Central memory CD8-positive, alpha-beta T cell (primary cell): ENCODE measurements at places on chromosomes 16 and 17.
A peak's percentile ranks its signal among the peaks of the same experiment; 100 is the strongest.

- H3K27ac ChIP-seq = no peak overlapping the region
- H3K36me3 ChIP-seq = no peaks in the 10 kb centered on the region
- peaks cover 40% of the 10 kb centered on the region for H3K27me3 ChIP-seq
- no peaks in the 10 kb centered on the region for H3K4me1 ChIP-seq
Measured at GRCh38 chr16:54326266-54326662, 39.7 kb upstream of the IRX3 start.

DNA sequence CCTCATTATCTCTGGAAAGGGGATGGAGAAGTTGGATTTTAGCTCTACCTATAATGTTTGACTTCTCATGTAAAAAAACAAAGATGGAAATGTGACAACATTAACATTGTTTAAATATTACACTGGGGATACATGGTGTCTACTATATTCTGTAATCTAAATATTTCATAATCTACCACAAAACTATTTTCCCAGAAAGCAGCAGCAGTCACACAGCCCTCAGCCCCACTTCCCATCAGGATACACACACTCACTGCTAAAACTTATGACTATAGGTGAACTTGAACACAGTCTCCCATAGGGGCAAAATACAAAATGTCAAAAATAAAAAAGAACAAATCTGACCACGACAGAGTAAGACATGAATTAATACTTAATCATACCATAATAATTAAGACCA lies 95.7 kb downstream of the KANSL1 start:
- H3K27me3 ChIP-seq = no peaks in the 10 kb centered on the region
- no peak overlapping the region for H3K4me3 ChIP-seq
- H3K4me1 ChIP-seq = peaks cover 51% of the 10 kb centered on the region
- DNase-seq = no peak
- H3K36me3 ChIP-seq = peaks cover 12% of the 10 kb centered on the region

DNA sequence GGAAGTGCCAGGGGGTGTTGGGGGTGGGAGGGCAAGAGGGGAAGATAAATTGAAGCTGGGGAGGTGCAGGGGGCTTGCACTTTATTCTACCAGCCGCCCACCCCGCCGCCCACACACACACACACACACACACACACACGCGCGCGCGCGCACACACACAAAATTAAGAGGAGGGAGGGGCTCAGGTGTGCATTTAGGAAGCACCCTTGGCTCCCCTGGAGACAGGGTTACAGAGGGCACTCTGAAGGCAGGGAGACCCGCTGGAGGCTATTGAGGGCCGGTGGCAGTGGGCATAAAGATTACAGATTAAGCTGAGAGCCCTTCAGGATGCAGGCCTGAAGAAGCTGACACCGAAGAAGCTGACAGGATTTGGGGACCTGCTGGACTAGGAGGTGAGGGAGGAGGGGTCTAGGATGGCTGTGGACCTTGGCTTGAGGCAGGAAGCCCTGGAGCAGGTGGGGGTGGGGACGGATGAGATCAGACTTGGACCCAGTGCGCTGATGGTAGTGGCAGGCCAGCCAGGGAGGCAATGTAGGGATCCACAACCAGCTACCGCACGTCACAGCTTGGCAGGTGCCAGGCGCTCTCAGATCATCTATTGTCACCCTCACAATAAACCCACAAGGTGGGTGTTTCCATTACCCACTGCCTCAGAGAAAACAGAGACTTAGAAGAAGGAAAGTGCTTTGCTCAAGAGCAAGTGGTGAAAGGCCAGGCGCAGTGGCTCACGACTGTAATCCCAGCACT lies 772 bp upstream of the SAMD14 start:
- peak overlapping the region; percentile 75 for H3K27ac ChIP-seq
- H3K27me3 ChIP-seq = peaks cover 16% of the 10 kb centered on the region
- H3K4me1 ChIP-seq = peaks cover 42% of the 10 kb centered on the region
- peaks cover 31% of the 10 kb centered on the region for H3K36me3 ChIP-seq
- H3K4me3 ChIP-seq = peak overlapping the region; percentile 72

DNA sequence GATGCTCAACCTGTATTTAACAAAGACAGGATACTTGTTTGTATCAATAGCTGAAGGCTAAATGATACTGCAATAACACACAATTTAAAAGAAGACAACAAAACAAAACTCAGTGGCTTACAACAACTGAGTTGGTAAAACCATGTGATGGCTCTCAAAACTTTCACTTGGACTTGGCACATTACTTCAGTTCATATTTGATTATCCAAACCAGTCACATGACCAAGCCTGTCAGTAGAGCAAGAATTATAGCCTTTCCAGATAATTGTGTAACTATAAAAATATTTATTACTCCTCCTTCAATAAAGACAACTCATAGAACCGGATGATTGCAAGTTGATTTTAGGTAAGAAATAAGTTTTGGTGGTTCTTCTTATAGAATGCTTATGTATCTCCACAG lies 56.8 kb downstream of the NQO1 start:
- no peak overlapping the region for H3K27ac ChIP-seq
- H3K4me3 ChIP-seq = no peak overlapping the region
- no peak for DNase-seq

DNA sequence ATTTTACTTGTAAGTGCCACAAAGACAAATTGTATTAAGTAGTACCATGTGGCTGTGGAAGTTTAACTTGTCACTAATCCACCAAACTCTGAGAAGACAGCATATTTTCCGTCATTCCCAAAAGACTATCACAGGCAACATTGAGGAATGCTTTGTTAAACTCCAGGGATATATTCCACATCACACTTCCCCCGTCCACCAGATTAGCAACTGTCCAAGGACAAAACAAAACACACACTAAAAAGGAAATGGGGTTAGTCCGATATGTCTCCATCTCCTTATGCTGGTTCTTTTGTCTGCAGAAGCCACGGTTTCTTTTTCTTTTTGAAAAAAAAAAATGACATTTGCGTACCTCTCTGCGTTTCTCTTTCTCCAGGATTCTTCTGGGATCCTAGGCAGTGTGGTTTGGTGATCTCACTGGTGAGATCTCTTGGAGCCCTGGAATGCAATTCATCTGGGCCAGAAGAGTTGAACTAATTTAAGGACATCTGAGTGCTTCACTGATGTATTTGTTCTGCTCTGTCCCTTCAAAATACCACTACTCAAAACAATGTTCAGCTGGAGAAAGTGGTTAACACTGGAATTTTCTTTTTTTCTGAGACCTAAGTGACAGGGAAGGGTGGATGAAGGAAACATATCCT lies 40.6 kb downstream of the PRKCB start:
- peak overlapping the region; percentile 38 for H3K27ac ChIP-seq
- peaks cover 78% of the 10 kb centered on the region for H3K4me1 ChIP-seq
- H3K27me3 ChIP-seq = no peaks in the 10 kb centered on the region
- peaks cover 17% of the 10 kb centered on the region for H3K36me3 ChIP-seq
- no peak overlapping the region for H3K4me3 ChIP-seq
